ENCODE measurements at places on chromosomes 6 and 20. TPM values are rescaled to one million over a fixed set of nuclear protein-coding genes. Genes with fewer than 3 reads are reported as not detected.

DNA sequence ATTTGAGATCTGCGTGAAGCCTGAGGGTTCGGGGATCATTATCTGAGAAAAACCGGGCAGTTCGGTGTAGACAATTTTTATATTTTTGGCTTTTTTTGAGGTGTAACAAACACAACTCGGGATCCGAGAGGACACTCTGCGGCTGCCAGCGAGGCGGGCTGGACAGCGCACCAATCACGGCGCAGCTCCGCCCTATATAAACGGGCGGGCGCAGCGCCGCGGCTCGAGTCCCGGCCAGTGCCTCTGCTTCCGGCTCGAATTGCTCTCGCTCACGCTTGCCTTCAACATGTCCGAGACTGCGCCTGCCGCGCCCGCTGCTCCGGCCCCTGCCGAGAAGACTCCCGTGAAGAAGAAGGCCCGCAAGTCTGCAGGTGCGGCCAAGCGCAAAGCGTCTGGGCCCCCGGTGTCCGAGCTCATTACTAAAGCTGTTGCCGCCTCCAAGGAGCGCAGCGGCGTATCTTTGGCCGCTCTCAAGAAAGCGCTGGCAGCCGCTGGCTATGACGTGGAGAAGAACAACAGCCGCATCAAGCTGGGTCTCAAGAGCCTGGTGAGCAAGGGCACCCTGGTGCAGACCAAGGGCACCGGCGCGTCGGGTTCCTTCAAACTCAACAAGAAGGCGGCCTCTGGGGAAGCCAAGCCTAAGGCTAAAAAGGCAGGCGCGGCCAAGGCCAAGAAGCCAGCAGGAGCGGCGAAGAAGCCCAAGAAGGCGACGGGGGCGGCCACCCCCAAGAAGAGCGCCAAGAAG is 69.0 kb downstream of the HFE start:
- no peaks in the 10 kb centered on the region for H3K27me3 ChIP-seq
- peak; percentile 88 for DNase-seq
- peak overlapping the region; percentile 92 for H3K4me3 ChIP-seq
- H3K4me1 ChIP-seq, result peaks cover 37% of the 10 kb centered on the region
- peak overlapping the region; percentile 91 for H3K27ac ChIP-seq

GRCh38 chr20:24786646-24787045 is 162.4 kb upstream of the CST7 start:
- no peaks in the 10 kb centered on the region for H3K27me3 ChIP-seq
- no peaks in the 10 kb centered on the region for H3K4me1 ChIP-seq
- no peak for DNase-seq
- H3K4me3 ChIP-seq, result no peak overlapping the region
- no peak overlapping the region for H3K27ac ChIP-seq

The DACT2 gene
- not detected for total RNA-seq

The PHACTR1 gene
- 2.3 TPM for total RNA-seq

DNA sequence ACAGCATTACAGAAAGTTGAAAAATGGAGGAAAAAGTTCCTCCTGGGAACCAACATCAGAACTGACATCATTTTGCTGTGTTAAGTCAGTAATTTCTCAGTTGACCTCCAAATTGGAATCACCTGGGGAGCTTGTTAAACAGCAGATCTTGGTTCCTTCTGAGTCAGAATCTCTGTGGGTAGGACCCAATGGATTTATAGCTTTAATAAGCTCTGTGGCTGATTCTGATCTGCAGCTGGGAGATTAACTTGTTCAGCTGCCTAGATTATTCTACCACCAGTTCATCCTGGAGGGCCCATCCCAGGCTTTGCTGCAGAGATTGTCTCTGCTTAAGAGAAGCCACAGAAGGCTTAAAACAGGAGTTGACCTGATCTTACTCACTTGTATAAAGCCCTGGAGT is 90.7 kb upstream of the POPDC3 start:
- H3K27ac ChIP-seq, result no peak overlapping the region
- no peaks in the 10 kb centered on the region for H3K4me1 ChIP-seq
- H3K36me3 ChIP-seq, result no peaks in the 10 kb centered on the region
- no peak overlapping the region for H3K4me3 ChIP-seq
- DNase-seq, result no peak
- H3K27me3 ChIP-seq, result no peaks in the 10 kb centered on the region

DNA sequence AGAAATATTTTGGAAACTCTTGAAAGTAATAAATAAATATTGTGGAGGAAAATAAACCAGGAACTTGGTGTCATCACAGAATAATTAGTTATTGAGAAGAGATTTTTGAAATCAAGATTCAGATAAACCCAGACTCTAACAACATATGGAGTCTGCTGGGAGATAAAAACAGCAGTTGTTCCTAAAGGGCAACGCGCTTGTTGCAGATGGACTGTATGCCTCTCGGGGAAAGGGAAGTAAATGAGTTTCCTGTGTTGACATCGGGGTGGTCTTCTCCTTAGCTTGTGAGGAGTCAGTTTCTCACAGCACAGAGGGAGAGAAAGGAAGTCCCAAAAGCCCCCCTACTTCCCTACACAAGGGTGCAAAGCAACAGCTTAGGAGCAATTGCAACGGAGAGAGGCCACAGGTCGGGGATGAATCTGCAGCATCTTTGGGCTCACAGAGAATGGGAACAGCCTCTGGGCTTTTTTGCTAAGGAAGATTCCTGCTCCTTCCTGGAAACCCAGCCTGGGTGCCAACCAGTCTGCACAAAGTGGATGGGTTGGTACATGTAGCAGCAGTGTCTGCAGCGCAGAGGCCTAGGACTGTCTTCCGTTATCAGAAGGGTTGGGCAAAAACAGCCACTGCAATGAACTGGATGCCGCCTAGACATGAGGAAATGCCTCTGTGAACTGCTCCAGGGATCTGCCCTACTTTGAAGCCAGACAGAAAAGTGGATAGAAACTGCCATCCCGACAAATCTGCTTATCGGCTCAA is 603.0 kb upstream of the NRSN1 start:
- no peak overlapping the region for H3K4me3 ChIP-seq
- no peaks in the 10 kb centered on the region for H3K36me3 ChIP-seq
- no peaks in the 10 kb centered on the region for H3K27me3 ChIP-seq
- no peak overlapping the region for H3K27ac ChIP-seq
- no peak for DNase-seq

The IMPG1 gene
- not detected for total RNA-seq

GRCh38 chr20:62744741-62745191 is 36.1 kb downstream of the NTSR1 start:
- no peaks in the 10 kb centered on the region for H3K27me3 ChIP-seq
- H3K27ac ChIP-seq, result no peak overlapping the region

GRCh38 chr20:3854462-3854871 is 7.8 kb downstream of the MAVS start:
- H3K27ac ChIP-seq, result no peak overlapping the region
- H3K36me3 ChIP-seq, result peaks cover 37% of the 10 kb centered on the region
- H3K4me1 ChIP-seq, result peaks cover 9% of the 10 kb centered on the region
- H3K4me3 ChIP-seq, result no peak overlapping the region
- DNase-seq, result no peak
- no peaks in the 10 kb centered on the region for H3K27me3 ChIP-seq

Data from CD4-positive, alpha-beta T cell (primary cell).